ENCODE measurements at places on chromosomes 5 and 9.

GRCh38 chr5:111735583-111736270, 21.3 kb downstream of the NREP start:
- DNase-seq: no peak

- DNase-seq: no peak
These were observed 580.2 kb upstream of the FAM174A start for GRCh38 chr5:99955006-99955405.

- no peak for DNase-seq
These were observed 423.0 kb upstream of the BRINP1 start for GRCh38 chr9:119792242-119792641.

DNA sequence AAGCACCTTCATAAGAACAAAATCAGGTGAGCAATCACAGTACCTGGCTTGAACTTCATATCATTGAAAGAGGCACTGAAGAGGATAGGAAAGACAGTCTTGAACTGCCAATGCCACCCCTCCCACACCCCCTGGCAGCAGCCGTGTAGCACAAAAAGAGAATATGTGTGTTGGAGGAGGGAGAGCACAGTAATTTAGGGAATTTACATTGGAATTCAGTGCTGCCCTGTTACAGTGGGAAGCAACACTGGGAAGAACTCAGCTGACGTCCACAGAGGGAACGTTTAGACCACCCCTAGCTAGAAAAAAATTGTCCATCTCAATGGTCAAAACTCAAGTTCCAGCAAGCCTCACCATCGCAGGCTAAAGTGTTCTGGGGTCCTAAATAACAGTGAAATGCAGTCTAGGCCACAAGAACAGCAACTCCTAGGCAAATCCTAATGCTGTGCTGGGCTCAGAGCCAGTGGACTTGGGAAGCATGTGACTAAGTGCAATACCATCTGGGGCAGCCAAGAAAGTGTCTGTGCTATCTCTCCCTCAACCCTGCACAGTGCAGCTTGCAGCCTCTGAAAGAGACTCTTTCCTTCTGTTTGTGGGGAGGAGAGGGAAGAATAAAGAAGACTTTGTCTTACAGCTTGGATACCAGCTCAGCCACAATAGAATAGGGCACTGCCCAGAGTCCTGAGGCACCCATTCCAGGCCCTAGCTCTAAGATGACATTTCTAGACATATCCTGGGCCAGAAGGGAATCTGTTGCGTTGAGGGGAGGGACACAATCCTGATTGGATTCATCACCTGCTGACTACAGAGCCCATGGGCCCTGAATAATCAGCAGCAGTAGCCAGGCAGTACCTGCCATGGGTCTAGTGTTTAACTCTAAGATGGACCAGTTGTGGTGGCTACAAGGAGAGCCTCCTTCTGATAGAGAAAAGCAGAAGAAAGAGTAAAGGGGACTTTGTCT, 62.1 kb upstream of the VLDLR start:
- DNase-seq: no peak

DNA sequence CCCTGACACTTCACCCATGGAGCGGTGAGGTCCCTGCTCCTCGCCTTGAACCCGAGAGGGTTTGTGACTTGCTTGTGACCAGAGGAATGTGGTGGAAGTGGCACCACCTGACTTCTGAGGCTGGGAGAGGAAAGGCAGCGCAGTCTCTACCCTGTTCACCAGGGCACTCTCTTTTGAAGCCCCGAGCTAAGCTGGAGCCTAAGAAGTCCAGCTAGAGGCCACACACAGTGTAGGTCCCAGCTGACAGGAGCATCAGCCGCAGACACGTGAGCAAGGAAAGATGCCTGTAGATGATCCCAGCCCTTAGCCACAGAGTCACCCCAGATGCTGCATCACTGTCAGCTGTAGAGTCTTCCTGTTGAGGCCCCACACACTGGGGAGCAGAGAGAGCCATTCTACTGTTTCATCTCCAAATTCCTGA, 1.7 kb upstream of the ANGPTL2 start:
- no peak for DNase-seq

DNA sequence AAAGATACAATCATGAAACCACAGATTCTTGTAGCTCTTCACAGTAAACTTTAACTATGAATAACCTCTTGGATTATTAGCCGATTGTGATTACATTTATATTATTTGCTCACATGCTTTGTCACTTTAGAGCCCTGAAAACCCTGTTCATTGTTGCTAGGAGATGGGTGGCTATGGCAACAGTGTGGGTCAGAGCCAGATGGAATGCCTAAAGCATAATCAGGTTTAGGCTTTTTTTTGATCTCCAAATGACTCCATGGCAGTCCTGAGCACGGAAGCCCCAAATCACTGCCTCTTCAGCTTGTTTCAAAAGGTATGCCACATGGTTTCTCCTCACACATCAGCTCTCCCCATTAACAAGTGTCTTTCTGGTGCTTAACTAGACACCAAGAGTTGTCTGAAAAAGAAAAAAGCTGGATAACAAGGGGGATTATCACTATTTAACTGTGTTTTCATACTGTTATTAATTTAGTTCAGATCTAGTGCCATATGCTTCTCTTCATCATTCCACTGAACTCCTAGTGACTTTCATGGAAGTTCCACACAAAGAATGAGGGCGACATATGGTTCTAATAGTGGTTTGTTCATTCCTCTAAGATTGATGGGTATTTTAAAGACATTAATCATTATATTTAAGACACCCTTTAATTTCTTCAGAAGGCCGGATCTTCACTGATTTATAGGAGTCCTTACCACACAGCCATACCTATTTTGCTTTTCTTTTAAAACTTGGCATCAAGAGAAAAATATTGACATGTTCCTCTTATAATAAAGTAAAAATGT, 88.8 kb upstream of the PAM start:
- no peak for DNase-seq

DNA sequence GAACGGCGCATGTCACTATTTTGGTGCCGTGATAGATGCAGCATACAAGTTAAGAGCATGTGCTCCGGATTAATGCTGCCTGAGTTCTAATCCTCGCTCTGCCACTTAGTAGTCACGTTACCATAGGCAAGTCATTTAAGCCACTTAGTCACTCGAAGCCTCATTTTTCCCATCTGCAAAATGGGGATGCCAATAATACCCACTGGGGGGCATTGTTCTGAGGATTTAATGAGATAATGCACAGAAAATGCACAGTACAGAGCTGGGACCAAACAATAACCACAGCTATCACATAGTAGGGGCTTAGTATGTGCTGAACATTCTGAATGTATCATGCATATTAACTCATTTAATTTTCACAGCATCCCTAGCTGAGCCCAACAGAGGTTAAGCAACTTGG, 9.1 kb downstream of the NIPAL4 start:
- no peak for DNase-seq

- DNase-seq: peak; percentile 40
These were observed 1.2 kb upstream of the GCNT4 start for GRCh38 chr5:75053304-75054133.

- DNase-seq: no peak
These were observed 109.8 kb upstream of the ST8SIA4 start for GRCh38 chr5:101012880-101013279.

GRCh38 chr9:111966861-111967291, 70.3 kb downstream of the UGCG start:
- no peak for DNase-seq

DNA sequence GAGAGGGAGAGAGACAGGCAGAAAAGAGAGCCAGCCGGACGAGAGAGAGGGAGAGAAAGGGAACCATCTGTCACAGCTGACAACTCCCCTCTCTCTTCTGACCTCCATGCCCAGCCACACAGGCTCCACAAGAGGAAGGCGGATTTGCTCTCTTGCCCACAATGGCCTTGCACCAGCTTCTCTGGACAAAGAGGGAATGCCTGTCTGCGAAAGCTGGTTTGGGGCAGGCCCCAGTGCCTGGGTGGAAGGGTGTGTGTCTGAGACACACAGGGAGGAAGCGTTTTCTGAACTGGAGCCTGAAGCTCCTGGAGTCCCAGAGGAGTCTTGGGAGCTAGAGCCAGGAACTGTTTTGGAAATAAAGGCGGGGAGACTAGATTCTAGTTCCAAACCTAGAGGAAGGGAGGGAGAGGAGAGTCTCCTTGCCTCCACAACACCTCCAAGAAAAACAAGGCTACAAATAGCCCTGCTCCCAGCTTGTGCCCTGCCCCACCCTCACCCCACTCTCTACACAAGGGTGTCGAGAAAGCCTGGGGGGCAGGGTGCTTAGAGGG, 12.5 kb downstream of the C1QTNF2 start:
- no peak for DNase-seq

GRCh38 chr9:23752859-23753258, 73.2 kb downstream of the ELAVL2 start:
- no peak for DNase-seq

- DNase-seq: no peak
These were observed 48.7 kb downstream of the CHD1 start for GRCh38 chr5:98880151-98880550.

- DNase-seq: peak; percentile 81
These were observed 1.0 kb upstream of the RXRA start for GRCh38 chr9:134325096-134325812.

- DNase-seq: no peak
These were observed 791 bp upstream of the STARD4 start for GRCh38 chr5:111513131-111513520.

GRCh38 chr5:94347130-94347529, 271.3 kb downstream of the KIAA0825 start:
- no peak for DNase-seq

GRCh38 chr5:170131235-170131634, 25.5 kb downstream of the FOXI1 start:
- no peak for DNase-seq

DNA sequence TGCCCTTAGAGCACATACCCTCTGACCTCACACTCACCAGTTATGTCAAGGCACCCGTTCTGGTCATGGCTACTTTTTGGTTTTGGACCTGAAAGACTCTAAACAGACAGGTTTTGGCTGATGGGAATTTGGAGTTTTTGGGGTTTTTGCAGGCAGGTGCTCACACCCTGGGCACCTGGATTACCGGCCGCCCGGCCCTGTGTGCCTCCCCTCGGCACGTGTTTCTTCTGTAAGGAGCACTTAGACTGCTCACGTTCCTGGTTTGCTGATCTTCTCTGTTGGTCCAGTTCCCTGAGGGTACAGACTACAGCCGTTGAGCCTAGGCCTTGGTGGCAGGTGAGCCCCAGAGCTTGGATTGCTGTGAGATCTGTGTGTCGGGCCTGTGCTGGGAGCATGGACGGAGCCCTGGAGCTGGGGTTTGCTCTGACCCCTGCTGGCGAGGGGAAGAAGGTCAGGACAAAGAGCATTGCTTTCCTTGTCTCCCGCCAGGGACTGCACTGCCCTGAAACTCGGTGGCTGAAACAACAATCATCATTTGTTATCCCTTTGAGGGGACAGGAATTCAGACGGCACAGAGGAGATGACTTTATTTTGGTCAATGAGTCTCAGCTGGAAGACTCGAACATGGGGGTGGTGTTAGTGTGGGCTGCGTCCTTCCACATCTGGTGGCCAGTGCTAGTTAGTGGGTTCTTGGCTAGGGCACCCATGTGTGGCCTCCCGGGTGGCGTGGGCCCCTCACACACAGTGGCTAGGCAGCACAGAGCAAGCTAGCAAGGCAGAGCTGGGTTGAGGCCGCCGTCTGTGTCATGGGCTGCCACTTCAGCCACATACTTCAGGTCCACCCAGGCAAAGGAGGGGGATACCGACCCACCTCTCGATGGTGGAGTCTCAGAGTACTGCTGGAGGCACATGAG, 76.4 kb downstream of the EHMT1 start:
- peak; percentile 64 for DNase-seq

GRCh38 chr5:9149988-9150387, 395.9 kb downstream of the SEMA5A start:
- no peak for DNase-seq

DNA sequence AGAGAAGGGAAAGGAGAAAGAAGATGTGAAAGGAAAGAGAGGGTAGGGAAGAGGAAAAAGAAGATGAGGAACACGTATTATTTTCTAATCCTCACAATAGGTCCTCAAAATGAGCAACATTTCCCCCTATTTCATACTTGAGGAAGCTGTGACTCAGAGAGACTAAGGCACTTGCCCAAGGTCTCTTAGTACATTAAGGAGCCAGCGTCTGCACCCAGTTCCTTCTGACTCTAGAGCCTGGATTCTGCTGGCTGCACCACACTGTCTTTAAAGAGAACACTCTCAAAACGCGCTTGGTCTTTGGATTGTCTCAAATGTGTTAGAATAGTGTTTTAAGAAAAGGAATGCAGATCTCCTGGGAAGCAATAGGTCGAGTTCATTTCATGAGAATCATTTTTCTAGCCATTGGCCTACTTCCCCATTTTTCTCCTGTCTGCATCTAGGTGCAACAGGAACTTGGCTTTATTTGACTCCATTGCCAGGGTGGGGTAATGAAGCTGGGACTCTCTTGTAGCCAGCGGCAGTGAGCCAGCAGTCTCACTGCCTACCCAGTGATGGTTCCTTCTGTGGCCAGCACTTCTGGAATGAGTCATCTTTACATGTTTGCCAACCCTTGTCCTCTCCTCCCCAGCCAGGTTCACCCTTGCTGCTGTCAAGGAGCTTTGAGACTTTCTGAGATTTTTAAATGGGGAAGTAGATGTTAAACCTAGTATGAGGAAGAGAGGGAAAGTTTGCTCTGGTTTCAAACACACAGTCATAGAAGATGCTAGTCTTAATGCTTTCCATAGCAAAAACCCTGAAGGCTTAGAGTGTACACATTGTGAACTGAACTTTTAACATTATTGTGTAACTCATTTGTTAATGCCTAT, 82.7 kb downstream of the DOCK8 start:
- DNase-seq: no peak

- no peak for DNase-seq
These were observed 118.1 kb downstream of the SLIT3 start for GRCh38 chr5:169182797-169183196.

GRCh38 chr9:6978591-6978990, 220.8 kb downstream of the KDM4C start:
- no peak for DNase-seq

DNA sequence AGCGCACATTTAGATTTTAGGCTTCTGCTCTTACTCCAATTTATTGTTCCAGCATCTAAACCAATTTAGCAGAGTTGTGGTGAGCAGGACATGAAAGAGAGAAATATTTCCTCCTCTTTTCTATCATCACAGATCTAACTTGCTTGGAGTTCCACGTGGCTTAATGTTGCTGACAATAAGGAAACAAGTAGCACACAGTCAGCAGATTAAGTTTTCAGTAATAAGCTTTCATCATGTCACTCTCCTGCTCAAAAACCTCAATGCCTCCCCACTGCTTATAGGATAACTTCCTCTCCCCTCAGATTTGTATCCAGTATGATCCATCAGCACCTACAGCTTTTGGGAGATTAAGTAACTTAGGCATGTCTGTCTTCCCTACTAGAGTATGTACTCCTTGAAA, 10.4 kb upstream of the SSBP2 start:
- no peak for DNase-seq

GRCh38 chr5:122665051-122665450, 109.8 kb upstream of the SNX2 start:
- no peak for DNase-seq

DNA sequence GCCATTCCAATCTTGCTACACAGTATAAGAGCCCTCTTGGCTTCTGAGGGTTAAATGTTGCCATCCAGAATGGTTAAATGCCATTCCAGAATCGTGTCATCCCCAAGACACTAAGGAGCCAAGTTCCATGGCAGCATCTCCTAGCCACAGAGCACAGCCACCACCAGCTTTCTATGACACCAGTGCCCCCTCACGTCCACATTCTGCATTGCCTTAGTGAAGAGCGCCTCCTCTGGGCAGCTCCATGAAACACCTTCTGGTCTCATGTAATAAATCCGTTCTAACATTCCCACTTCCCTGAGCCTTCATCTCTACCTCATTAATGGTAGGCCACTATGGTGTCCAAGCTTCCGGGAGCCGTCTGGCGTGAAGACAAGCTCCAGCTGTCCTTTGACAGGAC, 12.4 kb downstream of the CBY3 start:
- DNase-seq: peak; percentile 76
